ENCODE measurements at places on chromosomes 2 and 18. TPM values are rescaled to one million over a fixed set of nuclear protein-coding genes. Genes with fewer than 3 reads are reported as not detected.

DNA sequence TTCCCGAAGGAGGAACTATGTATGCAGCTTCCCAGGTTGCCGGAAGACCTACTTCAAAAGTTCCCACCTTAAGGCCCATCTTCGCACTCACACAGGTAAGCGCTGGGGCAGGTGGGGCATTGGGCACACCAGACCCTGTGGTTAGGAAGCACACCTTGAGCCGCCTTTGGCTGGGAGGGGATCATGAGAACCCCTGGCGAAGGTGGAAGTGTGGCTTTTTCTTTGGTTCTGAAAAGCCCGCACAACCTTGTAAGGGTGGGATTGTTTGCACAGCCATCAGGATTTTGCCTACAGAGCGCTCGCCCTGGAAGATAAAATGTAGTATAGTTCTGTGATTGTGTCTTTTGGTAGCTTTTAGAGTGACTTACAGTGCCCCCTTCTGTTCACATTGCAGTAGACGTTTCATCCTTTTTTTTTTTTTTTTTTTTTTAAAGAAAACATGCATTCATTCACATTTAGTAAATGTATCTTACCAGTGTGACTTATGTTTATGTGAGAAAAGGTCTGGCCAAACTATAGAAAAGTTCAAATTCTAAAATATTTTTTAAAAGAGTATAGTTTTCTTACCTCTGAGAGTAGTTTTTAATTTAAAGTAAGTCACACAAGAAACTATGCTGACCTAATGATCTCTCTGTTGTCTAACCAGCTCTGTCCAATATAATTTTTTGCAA, 5.3 kb downstream of the KLF11 start:
- DNase-seq = peak; percentile 62

DNA sequence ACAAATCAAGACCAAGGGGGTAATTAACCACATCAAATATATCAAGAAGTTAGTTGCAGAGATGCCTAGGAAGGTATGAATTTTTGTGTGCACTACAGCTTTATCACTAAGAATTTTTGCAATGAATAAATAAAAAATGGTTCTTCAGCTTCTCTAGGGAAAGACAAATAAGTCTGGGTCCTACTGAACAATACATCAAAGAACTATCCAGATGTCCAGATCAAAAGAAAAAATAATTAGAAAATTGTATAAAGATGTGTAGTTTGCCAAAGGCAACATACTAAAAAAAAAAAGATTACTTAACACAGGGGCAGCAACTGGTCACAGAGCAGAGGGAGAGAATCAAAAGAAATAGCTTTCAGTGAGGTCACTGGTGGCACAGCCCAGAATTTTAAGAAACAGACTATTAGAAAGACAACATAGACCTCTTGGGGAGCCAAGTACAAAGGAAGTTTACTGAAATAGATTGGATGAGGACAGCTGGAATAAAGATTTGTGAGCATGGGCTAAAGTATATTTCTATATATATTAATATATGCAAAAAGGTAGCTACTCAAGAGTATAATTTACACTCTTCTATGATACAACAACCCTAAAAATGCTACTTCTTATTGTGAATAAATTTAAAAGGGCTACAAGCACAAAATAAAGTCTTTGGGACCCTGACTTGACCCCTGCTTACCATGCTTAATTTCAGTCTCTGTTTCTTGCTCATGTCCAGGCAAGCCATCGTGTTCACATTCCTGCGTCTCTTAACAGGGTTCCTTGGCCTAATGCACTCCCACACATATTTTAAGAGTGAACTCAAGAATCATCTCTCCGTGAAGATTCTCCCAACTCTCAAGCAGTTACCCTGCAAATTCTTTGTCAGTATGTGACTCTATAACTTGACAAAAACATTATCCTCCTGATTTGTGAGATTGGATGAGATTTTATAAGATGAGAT, 99.0 kb upstream of the GRB14 start:
- DNase-seq = peak; percentile 14

DNA sequence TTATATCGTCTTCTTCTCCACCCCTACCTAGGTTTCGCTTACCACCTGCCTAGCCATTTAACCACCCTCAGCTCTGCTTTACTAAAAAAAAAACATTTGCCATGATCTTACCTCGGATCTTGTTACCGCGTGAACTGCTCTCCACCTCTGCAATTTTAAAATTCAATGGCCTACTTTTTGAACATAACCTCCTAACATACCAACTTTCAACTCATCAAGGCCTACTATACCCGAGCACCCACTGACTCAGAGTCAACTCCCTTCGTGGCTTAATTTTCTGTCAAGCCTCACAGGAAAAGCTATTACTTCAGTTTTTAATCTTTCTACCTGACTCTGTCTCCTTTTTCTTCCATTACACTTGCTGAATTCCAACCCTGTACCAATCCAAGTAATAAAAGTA, 55.7 kb downstream of the ATAD2B start:
- DNase-seq = no peak

DNA sequence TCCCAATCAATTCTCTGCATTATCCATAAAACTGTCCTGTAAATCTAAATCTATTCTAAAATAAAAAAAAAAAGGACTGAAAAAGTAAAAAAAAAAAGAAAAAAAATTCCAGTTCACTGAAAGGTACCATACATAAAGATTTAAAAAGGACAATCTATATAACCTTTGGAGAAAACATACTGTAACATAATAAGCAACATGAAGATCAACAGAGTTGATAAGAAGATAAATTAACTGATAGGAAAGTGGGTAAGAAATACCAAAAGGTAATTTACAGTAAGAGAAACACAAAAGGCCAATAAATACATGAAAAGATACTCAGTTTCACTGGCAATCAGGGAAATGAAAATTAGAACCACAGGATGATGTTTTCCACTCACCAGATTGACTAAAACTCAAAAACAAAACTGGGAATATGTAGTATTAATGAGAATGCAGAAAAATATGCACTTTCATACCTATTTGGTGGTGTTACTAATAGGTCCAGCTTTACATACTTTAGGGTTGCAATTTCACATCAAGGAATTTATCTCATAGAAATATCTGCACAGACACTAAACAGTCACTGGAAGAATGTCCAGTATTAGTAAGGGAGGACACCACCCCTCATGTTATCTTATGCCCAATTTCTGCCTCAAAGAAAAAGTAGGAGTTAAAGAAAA, 48.3 kb upstream of the SEMA4C start:
- DNase-seq = no peak

GRCh38 chr18:49878567-49879270, 65.4 kb upstream of the ACAA2 start:
- DNase-seq = peak; percentile 3

DNA sequence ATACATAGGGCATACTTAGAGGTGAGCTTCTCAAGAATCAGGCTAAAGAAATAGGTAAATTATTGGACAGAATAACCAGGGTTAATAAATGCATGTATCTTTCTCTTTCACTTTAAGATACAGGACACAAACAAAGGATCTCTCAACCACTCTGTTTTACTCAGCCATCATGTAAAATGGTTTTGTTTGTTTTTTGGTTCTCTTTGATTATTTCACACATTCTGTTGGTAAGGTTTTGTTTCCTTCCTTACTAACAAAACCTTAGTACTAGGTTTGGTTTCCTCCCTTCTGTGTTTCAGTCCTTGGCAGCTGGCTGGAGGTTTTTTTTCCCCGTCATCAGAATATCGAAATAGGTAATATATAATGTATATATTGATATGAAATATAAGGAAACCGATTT, 1506.8 kb upstream of the TMEFF2 start:
- no peak for DNase-seq

- DNase-seq = no peak
These were observed 96.2 kb downstream of the GORASP2 start for GRCh38 chr2:171025214-171025613.

DNA sequence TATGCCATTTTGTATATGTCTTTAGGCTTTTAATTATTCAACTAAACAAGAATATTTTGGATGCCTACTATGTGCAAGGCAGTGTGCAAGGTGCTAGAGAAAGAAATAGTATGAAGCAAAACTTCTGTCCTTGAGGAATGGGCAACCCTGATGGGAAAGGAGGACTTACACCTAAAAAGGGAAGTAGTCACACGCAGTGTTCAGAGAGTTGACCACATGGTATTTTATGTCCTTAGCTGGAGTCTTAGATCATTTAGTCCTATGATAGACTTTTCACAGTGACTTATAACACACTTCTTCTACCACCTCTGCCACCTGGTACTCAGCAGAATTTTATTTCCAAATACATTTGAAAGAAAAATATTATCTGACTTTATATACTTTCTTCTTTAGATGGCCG, 291.6 kb downstream of the PLCL1 start:
- no peak for DNase-seq

- DNase-seq = no peak
These were observed 9.6 kb downstream of the FBXO15 start for GRCh38 chr18:74137920-74138538.

DNA sequence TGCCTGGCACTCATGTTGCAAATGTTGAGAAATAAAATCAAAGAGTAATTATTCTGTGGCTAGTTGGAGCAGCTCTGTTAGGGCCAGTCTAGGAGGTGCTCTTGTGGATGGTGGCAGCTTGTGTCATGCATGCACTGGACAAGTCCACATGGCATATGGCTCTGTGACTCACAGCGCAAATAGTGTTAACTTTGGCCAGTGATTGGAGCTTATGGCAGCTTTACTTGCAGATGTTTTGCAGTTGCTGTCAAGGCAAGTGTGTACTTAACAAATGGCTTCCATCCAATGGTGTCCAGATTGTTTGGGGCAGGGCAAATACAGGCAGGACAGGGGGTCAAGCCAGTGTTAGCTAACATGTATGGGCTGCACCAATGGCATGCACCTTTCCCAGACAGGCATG, 26.1 kb upstream of the TMX3 start:
- DNase-seq = peak; percentile 7

GRCh38 chr18:44729631-44730101, 49.0 kb downstream of the SETBP1 start:
- DNase-seq = peak; percentile 79

- peak; percentile 12 for DNase-seq
These were observed 739.1 kb upstream of the ZEB2 start for GRCh38 chr2:145258903-145259579.

GRCh38 chr2:21644266-21644665, 520.5 kb downstream of the TDRD15 start:
- peak; percentile 31 for DNase-seq

DNA sequence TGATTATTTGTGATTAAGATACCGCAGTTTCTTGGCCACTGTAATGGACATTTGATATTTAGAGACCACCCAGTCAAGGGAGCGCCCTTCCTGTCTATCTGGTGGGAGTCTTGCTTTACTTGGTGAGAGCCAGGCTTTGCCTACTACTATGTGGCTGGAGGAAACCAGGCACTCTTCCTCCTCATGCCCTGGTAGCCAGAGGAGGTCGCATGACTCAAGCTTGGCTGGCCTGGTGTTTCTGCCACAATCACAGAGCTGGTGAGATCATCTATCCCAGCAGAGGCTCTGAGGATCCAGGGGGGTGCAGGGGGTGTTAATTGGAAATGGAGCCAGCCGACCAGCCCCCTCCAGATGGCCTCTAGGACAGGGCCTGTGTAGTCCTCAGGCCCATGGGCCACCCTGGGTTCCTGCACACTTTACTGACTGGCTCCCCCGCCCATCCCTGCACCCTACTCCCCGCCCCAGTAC, 46.8 kb upstream of the BIN1 start:
- peak; percentile 89 for DNase-seq

DNA sequence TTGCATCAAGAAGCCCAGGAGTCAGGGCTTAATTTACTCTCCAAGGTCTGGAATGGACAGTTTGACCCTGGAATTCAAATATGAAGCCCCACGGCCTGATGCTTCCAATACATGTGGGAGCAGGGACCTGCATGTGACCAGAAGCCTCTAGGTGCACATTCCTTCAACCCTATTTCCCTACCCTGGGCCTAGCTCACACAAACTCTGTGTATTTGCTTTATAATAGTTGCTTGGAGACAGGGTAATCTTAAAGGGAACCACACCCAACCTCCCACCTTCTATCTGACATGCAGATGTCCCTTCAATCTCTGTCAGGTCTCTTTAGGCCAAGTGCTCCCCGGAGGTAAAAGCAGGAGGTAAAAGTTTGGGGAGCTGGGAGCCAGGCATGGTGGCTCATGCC, 55.4 kb upstream of the PPP1CB start:
- DNase-seq = no peak

- peak; percentile 76 for DNase-seq
These were observed 66.9 kb upstream of the CYP26B1 start for GRCh38 chr2:72214429-72215143.

DNA sequence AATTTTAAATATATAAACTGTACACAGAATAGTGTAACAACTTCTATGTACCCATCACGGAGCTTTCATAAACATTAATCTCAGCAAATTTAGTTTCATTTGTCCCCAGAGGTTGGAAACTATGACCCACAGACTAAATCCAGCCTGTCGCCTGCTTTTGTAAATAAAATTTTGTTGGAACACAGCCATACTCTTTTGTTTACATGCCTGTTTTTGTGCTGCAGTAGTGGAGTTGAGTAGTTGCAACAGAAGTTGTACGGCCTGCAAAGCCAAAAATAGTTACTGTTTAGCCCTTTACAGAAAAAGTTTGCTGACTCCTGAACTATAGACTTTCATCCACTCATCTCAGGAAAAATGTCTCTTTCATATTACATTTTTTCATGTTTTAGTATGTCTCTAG, 39.8 kb downstream of the RBM45 start:
- DNase-seq = peak; percentile 25

- DNase-seq = no peak
These were observed 15.6 kb downstream of the ZNF142 start for GRCh38 chr2:218643751-218644310.

GRCh38 chr2:237244976-237245646, 159.4 kb downstream of the COPS8 start:
- peak; percentile 90 for DNase-seq

DNA sequence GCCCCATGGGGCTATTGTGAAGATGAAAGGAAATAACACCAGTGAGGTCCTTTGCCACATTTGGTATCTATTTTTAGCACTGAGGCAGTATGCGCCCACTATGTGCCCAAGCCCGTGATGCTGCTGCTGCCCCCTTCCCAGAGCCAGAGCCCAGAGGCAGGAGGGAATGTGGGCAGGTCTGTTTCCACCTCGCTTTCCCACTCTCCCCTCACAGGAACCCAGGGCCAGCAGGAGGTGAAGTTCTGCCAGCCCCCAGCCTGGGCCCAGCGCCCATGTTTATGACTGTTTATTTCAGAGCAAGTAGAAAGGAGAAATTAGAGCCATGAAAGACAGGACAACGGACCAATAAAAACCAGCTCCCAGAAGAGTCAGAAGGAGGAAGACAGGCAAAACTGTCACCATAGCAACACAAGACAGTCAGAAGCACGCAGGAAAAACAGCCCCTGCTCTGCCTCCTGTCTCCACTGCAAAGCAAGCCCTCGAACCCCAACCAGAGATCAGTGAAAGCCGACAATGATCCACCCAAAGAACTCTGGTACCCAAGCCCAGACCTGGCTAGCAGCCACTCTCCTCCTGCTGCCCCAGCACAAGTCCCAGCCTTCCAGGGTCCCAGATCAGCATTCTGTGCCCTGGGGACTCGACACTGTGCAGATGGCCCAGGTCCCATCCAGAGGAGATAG, 1.4 kb downstream of the CYRIA start:
- peak; percentile 92 for DNase-seq

SOX11 gene
- 2.2 TPM for polyA plus RNA-seq

GATA6 gene
- polyA plus RNA-seq = 4.2 TPM

ATF2 gene
- 24.1 TPM for polyA plus RNA-seq

ZNF532 gene
- 45.8 TPM for polyA plus RNA-seq

MC5R gene
- not detected for polyA plus RNA-seq

RAD51AP2 gene
- polyA plus RNA-seq = not detected

ZBTB7C gene
- not detected for polyA plus RNA-seq

CYRIA gene
- polyA plus RNA-seq = 1.1 TPM

APCDD1 gene
- 2.2 TPM for polyA plus RNA-seq

Measured in IMR-90 (cell line).